Esophagus squamous epithelium (tissue), 5 donors: ENCODE measurements at places on chromosomes 11 and 22.

GRCh38 chr11:64276653-64277431, 7.6 kb downstream of the BAD start:
- peaks cover 66% of the 10 kb centered on the region for H3K36me3 ChIP-seq
- peaks cover 58% of the 10 kb centered on the region for H3K4me1 ChIP-seq
- H3K27me3 ChIP-seq: no peaks in the 10 kb centered on the region
- no peak overlapping the region for H3K4me3 ChIP-seq

DNA sequence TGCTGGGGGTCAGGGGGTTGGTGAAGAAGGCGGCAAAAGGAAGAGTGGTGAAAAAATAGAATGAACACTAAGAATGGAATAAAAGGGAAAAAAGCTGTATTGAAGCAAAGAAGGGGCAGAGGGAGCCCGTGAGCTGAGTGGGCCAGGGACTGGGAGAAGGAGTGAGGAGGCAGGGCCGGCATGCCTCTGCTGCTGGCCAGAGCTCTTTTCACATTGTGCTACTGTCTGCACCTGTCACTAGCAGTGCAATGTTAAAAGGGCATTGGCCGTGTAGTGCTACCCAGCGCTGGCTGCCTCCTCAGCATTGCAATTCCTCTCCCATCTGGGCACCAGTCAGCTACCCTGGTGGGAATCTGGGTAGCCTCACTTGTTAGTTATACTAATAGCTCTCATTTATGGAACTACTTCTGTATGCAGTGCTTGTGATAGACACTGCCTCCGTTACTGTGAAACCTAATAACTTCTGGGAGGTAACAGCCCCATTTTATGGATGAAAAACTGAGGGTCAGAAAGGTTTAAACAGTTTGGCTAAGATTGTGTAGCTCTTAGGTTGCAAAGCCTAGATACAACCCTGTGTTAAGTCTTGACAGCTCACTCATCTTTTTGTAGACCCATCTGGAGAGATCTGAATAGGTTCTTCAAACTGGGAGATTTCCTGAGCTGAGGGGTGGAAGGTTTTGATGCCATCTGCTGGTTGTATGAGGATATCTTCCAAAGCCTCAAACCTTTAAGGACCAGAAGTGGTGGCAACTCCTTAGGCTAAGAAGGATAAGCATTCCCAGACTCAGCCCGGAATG, 8.5 kb downstream of the YPEL4 start:
- H3K4me3 ChIP-seq: no peak overlapping the region
- no peaks in the 10 kb centered on the region for H3K36me3 ChIP-seq
- peaks cover 31% of the 10 kb centered on the region for H3K4me1 ChIP-seq
- peaks cover 13% of the 10 kb centered on the region for H3K27me3 ChIP-seq
- DNase-seq: no peak

GRCh38 chr22:19654338-19654987, 59.8 kb upstream of the SEPTIN5 start:
- no peaks in the 10 kb centered on the region for H3K4me1 ChIP-seq
- no peak for DNase-seq
- no peaks in the 10 kb centered on the region for H3K36me3 ChIP-seq
- H3K27ac ChIP-seq: no peak overlapping the region

- no peaks in the 10 kb centered on the region for H3K27me3 ChIP-seq
- H3K27ac ChIP-seq: no peak overlapping the region
- H3K4me3 ChIP-seq: no peak overlapping the region
- no peak for DNase-seq
- no peaks in the 10 kb centered on the region for H3K36me3 ChIP-seq
- H3K4me1 ChIP-seq: no peaks in the 10 kb centered on the region
These were observed 84.6 kb upstream of the LDLRAD3 start for GRCh38 chr11:35859301-35859700.

DNA sequence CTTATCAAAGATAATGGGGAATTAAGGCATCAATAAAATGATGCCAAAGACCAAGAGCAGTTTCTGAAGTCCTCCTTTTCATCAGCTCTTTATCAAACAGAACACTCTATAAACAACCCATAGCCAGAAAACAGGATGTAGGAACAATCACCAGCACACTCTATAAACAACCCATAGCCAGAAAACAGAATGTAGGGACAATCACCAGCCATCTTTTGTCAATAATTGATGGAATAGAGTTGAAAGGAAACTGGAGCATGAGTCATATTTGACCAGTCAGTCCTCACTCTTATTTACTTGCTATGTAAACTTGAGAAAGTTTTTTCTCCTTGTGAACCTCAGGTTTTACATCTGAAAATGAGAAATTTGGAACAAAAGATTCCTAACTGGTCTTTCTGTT, 10.0 kb downstream of the MS4A2 start:
- no peak overlapping the region for H3K27ac ChIP-seq
- H3K36me3 ChIP-seq: no peaks in the 10 kb centered on the region
- no peak overlapping the region for H3K4me3 ChIP-seq

- no peak for DNase-seq
- H3K4me3 ChIP-seq: no peak overlapping the region
- H3K4me1 ChIP-seq: no peaks in the 10 kb centered on the region
- H3K36me3 ChIP-seq: no peaks in the 10 kb centered on the region
- peak overlapping the region; percentile 59 for H3K27ac ChIP-seq
- no peaks in the 10 kb centered on the region for H3K27me3 ChIP-seq
These were observed 246.5 kb downstream of the BLID start for GRCh38 chr11:121869478-121869877.

- H3K27me3 ChIP-seq: no peaks in the 10 kb centered on the region
- peaks cover 10% of the 10 kb centered on the region for H3K36me3 ChIP-seq
- H3K27ac ChIP-seq: no peak overlapping the region
These were observed 32.4 kb downstream of the MCAM start for GRCh38 chr11:119284344-119285157.

- peak overlapping the region; percentile 41 for H3K27ac ChIP-seq
- H3K36me3 ChIP-seq: no peaks in the 10 kb centered on the region
- peaks cover 66% of the 10 kb centered on the region for H3K4me1 ChIP-seq
- H3K27me3 ChIP-seq: no peaks in the 10 kb centered on the region
- no peak for DNase-seq
- peak overlapping the region; percentile 77 for H3K4me3 ChIP-seq
These were observed 554 bp downstream of the LRRC32 start for GRCh38 chr11:76669901-76670484.

DNA sequence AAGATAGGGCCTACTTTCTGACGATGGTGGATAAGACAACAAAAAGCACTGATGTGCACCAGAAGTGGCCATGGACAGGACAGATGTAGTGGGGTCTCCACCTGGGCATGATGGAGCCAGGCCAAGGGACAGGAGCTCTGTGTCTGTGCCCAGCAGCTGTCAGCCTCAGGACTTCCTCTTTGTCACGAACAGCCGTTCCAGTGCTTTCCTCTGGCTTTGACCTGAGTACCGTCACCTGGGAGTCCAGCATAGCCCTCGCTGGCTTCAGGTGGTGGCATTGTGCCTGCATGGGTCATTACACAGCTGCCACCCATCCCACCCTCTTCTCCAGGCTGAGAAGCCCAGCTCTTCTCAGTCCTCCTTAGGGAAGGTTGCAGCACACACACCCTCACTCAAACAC, 137.8 kb downstream of the GRIK4 start:
- no peaks in the 10 kb centered on the region for H3K36me3 ChIP-seq
- DNase-seq: no peak
- no peaks in the 10 kb centered on the region for H3K4me1 ChIP-seq
- H3K27ac ChIP-seq: no peak overlapping the region

- H3K27ac ChIP-seq: peak overlapping the region; percentile 30
- DNase-seq: no peak
- H3K36me3 ChIP-seq: peaks cover 8% of the 10 kb centered on the region
- H3K4me1 ChIP-seq: no peaks in the 10 kb centered on the region
These were observed 41.3 kb downstream of the POLD3 start for GRCh38 chr11:74633406-74634393.

DNA sequence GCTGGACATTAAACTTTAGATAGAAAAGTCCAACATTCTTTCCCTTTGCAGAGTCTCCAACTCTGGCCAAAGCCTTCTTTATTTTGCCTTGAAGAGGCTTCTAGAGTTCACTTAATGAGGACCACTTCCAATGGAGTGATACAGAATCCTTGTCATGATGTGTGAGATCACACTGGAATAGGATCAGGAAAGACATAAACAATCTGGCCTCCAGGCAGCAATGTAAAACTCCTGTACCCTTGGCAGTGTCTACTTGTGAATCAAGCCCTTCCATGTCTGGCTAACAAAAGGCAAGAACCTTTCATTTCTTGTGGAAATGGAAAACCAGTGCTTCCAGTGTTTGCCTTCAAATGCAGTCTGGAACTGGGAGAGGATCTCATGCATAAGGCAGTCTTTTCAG, 56.5 kb upstream of the FIBIN start:
- no peaks in the 10 kb centered on the region for H3K27me3 ChIP-seq
- H3K4me1 ChIP-seq: peaks cover under 1% of the 10 kb centered on the region

DNA sequence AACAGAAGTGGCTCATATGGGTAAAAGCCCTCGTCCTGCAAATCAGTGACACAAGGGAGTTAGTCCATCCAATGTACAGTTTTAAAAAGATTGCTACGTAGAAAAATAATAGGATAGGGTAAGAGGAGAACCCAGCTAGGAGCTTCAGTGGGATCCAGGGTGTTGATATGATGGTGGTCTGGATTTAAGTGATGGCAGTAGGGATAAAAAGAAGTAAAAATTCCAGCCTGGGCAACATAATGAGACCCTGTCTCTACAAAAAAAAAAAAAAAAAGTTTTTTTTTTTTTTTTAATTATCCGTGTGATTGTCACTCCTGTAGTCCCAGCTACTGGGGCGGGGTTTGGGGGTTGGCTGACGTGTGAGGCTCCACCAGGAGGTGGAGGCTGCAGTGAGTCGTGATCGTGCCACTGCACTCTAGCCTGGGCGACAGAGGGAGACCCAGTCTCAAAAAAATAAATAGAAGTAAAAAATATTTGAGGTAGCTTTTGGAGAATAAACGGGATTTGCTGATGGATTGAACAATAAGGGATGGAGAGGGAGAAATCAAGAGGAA, 7.0 kb upstream of the L3MBTL2 start:
- H3K4me1 ChIP-seq: peaks cover 18% of the 10 kb centered on the region
- peak overlapping the region; percentile 75 for H3K4me3 ChIP-seq
- H3K36me3 ChIP-seq: no peaks in the 10 kb centered on the region
- H3K27me3 ChIP-seq: no peaks in the 10 kb centered on the region
- no peak for DNase-seq
- H3K27ac ChIP-seq: peak overlapping the region; percentile 75

GRCh38 chr11:129733981-129734380, 81.7 kb upstream of the TMEM45B start:
- H3K4me3 ChIP-seq: no peak overlapping the region
- no peak for DNase-seq
- no peaks in the 10 kb centered on the region for H3K27me3 ChIP-seq
- peak overlapping the region; percentile 79 for H3K27ac ChIP-seq

- no peaks in the 10 kb centered on the region for H3K4me1 ChIP-seq
- no peaks in the 10 kb centered on the region for H3K36me3 ChIP-seq
- H3K27me3 ChIP-seq: no peaks in the 10 kb centered on the region
- DNase-seq: no peak
These were observed 75.3 kb upstream of the MTNR1B start for GRCh38 chr11:92894197-92894596.

- H3K27ac ChIP-seq: no peak overlapping the region
- no peak overlapping the region for H3K4me3 ChIP-seq
- H3K4me1 ChIP-seq: peaks cover 26% of the 10 kb centered on the region
These were observed 6.8 kb downstream of the FUT4 start for GRCh38 chr11:94550513-94550912.

- H3K27me3 ChIP-seq: no peaks in the 10 kb centered on the region
- H3K36me3 ChIP-seq: no peaks in the 10 kb centered on the region
- DNase-seq: no peak
These were observed 29.3 kb upstream of the TCF20 start for GRCh38 chr22:42299586-42300258.

GRCh38 chr11:62217191-62217748, 8.8 kb downstream of the SCGB2A1 start:
- no peaks in the 10 kb centered on the region for H3K27me3 ChIP-seq
- no peak for DNase-seq
- no peaks in the 10 kb centered on the region for H3K4me1 ChIP-seq
- no peaks in the 10 kb centered on the region for H3K36me3 ChIP-seq
- H3K27ac ChIP-seq: no peak overlapping the region

- no peaks in the 10 kb centered on the region for H3K4me1 ChIP-seq
- H3K36me3 ChIP-seq: no peaks in the 10 kb centered on the region
- no peak for DNase-seq
- no peak overlapping the region for H3K27ac ChIP-seq
- no peaks in the 10 kb centered on the region for H3K27me3 ChIP-seq
These were observed 166.1 kb downstream of the C11orf91 start for GRCh38 chr11:33534575-33534974.

DNA sequence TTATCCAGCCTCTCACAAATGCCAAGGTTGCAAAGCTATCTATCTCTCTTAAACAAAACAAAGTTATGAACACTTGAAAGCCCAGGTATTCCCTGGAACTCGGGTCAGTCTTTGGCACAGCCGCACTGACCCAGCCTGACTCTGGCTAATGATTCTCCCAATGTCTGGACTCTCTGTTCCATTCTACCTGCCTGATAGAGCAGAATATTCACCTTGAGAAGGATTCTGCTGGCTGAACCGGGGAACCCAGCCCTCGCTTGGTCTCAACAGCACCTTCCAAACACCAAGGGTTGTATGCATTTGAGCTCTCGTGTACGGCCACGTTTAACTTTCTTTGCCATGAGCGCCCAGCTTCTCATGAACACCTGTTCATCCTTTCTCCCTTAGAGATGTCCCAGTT, 116.8 kb downstream of the ZBTB16 start:
- no peaks in the 10 kb centered on the region for H3K27me3 ChIP-seq
- no peak for DNase-seq
- peak overlapping the region; percentile 99 for H3K27ac ChIP-seq
- no peaks in the 10 kb centered on the region for H3K36me3 ChIP-seq
- H3K4me3 ChIP-seq: no peak overlapping the region

- no peak for DNase-seq
- no peaks in the 10 kb centered on the region for H3K36me3 ChIP-seq
- H3K4me1 ChIP-seq: peaks cover 92% of the 10 kb centered on the region
- peak overlapping the region; percentile 89 for H3K27ac ChIP-seq
- peak overlapping the region; percentile 30 for H3K4me3 ChIP-seq
These were observed 19.9 kb downstream of the TEAD1 start for GRCh38 chr11:12694183-12694531.

- no peak overlapping the region for H3K4me3 ChIP-seq
- no peak for DNase-seq
- no peaks in the 10 kb centered on the region for H3K4me1 ChIP-seq
- H3K27ac ChIP-seq: no peak overlapping the region
- H3K27me3 ChIP-seq: no peaks in the 10 kb centered on the region
- no peaks in the 10 kb centered on the region for H3K36me3 ChIP-seq
These were observed 145.7 kb downstream of the TENM4 start for GRCh38 chr11:79294845-79295731.

- no peaks in the 10 kb centered on the region for H3K36me3 ChIP-seq
- no peak overlapping the region for H3K4me3 ChIP-seq
- DNase-seq: no peak
These were observed 282.1 kb downstream of the MIAT start for GRCh38 chr22:26939466-26939865.
